ENCODE measurements at places on chromosomes 6 and 20. TPM values are rescaled to one million over a fixed set of nuclear protein-coding genes. Genes with fewer than 3 reads are reported as not detected.

Gene SRMS
- total RNA-seq: not detected

Gene ARMH2
- not detected for total RNA-seq

Gene SKIC2
- 54.4 TPM for total RNA-seq

Gene ULBP2
- 2.0 TPM for total RNA-seq

Gene ECT2L
- not detected for total RNA-seq

Gene CDSN
- total RNA-seq: not detected

Gene DZANK1
- 1.00 TPM for total RNA-seq

Gene RAET1L
- total RNA-seq: not detected

Gene HFE
- 12.4 TPM for total RNA-seq

Gene TINAG
- total RNA-seq: not detected

Gene SULF2
- 31.0 TPM for total RNA-seq

Gene ADAM33
- total RNA-seq: under 0.01 TPM

Gene REPS1
- total RNA-seq: 41.0 TPM

Gene TREM2
- not detected for total RNA-seq

Gene NCOA7
- 24.0 TPM for total RNA-seq

Gene KHDC1L
- total RNA-seq: not detected

Gene MUC21
- not detected for total RNA-seq

Gene MLIP
- total RNA-seq: 26.5 TPM

Gene TBX18
- 2.1 TPM for total RNA-seq

Gene FAM209B
- not detected for total RNA-seq

Gene PREX1
- total RNA-seq: 8.3 TPM

Gene CCM2L
- total RNA-seq: not detected

Data from melanocyte of skin (primary cell).